ENCODE measurements at places on chromosomes 2 and 18.

DNA sequence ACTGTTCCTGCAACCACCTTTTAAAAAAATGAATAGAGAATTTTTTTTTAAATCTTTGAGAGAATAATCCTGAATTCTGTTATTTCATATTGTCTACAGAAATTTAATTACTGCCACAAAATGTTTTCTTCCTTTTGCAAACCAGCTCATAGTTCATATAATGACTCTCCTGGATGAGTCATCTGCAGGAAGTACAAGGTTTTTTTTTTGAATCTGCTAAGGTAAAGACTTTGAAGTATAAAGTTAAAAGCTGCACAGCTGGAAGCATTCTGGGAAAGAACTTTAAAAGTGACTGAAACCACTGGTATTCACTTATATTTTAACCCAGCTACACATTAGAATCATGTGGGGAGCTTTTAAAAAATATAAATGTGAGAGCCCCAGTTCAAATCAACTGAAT, 25.4 kb downstream of the SESTD1 start:
- no peak for DNase-seq

DNA sequence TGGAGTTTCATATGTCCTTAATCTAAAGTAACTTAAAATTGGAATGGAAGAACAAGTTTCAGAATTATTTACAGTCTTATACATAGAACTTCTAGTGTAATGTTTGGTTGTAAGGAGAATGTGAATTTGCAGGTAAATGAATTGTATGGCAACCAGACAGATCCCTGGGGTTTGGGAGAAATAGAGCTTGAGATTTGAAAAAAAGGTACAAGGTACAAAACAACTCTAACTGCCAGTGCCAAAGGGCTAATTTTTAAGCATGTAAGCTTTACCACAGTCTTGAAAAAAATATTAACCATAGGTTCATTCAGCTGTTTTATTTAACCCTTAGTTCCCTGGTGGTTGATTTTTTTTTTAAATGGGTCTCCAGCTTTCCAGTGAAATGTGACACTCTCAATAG, 103.3 kb downstream of the ICA1L start:
- DNase-seq = no peak

GRCh38 chr2:28623582-28624405, 127.8 kb upstream of the PPP1CB start:
- DNase-seq = no peak

DNA sequence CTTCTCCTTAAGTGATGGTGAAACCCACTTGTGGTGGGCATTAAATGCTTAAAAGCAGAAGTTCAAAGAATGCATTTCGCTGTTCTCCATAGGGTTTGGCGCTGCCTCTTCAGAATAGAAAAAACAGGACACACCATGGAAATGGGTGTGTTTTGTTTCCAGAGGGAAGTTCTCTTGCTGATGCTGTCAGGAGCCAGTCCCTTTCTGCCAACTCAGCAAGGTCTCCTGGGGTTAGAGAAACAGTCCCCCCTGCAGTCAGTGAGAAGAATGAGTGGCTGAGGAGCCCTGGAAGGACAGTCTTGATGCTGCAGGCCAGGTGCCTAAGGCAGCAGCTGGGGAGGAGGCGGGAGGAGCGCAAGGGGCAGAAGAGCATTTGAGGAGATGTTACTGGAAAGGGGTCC, 37.8 kb upstream of the ASAP2 start:
- no peak for DNase-seq

GRCh38 chr2:179172894-179173293, 91.7 kb downstream of the SESTD1 start:
- no peak for DNase-seq

GRCh38 chr18:13605901-13606300, 120.5 kb downstream of the FAM210A start:
- DNase-seq = no peak

- no peak for DNase-seq
These were observed 5.0 kb upstream of the CHST10 start for GRCh38 chr2:100422320-100423055.

GRCh38 chr18:64019922-64020756, 50.3 kb downstream of the SERPINB8 start:
- DNase-seq = no peak

All from skin of body (tissue), 3 donors.